ENCODE measurements at places on chromosomes 3 and 15.

- DNase-seq: no peak
Observed at GRCh38 chr15:63040509-63040908, 2.0 kb upstream of the TPM1 start.

DNA sequence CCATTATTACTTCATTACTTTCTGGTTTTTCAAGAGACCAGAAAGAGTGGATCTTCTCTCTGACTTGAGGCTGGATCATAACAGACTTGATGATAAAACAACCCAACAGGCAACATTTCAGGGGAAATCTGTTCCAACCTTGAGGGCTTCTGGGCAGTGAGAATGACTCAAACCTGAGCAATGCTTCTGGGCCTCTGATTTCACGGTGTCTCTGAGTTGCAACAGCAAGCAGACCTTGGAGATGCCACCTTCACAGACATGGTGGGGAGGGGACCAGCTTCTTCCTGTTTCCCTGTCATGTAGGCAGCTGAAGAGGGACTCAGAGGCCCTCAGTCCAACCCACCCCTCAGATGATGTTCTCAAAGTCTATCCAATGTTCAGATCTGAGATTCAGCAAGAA, 104.0 kb downstream of the ABHD5 start:
- DNase-seq: peak; percentile 49

GRCh38 chr3:159170436-159171003, 368.7 kb downstream of the MFSD1 start:
- DNase-seq: peak; percentile 44

DNA sequence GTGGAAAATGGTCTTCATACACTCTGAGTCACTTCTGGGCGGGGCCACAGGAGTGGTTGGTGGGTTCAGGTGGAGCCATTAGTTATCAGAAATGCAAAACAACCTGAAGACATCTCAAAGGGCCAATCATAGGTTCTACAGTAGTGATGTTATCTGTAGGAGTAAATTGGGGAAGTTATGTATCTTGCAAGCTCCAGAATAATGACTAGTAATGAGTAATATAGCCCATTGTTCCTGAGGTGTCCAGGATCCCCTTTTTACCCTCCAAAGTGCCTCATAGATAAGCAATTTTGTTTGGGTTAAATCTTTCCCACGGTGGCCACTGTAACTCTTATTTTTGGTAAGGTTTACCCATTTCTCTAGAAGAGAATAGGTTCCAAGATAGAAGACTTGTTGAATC, 91.7 kb downstream of the PIK3R4 start:
- DNase-seq: no peak

DNA sequence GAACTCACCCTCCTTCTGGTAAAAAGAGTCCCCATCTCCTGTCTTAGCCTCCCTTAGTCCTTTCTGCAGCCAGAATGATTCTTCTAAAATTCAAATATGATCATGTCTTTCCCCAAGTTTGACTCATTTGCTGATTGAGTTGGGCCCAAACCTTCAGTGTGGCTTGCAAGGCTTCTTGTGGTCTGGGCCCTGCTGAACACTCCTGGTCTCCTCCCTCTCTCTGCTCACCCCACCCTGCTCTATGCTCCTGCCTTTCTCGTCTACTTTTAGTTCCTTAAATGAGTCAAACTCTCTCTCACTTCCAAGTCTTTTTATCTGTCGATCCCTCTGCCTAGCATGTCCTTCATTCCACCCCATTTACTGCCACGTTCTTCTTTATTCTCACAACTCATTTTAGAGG, 72.6 kb downstream of the CCR1 start:
- DNase-seq: no peak

DNA sequence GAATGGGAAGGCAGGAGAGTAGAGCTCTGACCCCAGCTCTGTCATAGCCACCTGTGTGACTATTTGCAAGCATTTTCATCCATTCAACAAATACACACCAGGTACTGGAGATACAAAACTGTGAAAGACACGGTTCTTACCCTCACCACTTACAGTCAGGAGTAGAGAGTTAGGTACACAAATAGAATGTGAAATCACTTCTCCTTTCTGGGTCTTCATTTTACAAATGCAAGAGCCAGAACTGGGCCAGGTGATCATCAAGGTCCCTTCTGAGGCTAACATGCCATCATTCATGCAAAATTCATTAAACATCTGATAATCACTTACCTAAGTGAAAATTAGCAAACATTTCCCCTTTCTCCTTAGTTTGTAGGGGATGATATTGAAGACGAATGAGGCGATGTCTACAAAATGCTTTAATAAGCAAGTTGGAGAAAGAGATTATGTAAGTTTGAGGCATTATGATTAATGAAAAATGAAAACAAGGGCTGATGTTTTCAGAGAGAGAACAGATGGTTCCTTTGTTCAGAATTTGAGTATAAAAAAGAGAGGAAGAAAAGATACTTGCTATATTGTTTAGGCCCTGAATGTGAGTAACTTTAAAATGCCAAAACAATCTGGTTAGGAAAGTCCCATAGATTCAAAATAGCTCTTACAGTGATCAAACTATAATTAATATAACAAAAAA, 88.6 kb downstream of the LPP start:
- no peak for DNase-seq

DNA sequence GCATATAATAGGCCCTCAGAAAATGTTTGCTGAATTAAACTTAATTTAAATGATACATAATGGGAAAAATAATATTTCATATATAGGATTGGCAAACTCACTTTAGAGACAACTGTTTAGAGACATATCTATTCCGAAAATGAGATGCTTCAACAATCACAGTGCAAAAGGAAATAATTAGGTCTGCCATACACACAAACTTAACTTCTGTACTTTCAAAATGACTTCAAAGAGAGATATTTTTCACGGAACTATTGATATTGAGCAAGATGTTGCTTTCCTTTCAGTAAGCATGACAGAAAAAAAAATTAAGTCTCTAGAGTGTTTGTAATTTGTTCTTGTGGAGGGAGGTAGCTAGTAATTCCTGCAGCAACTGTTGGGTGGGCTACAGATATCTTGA, 769.5 kb downstream of the TUSC7 start:
- DNase-seq: no peak

DNA sequence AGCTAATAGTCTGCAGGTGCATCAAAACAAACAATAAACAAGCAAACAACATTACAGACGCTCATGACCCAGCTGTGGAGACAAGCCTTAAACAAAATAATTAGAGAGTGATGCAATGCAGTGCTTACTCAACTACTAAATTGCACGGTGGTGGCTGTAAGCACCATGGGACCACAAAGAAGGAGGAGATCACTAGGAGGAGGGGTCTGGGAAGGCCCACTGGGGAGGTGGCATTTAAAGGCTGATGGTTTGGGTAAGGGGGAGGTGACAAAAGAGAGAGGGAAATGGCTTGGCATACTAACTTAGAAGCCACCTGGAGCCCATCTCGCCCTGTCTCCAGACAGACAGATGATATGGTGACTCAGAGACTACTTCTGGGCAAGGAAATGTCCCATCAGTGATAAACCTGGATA, 516.7 kb downstream of the FOXP1 start:
- no peak for DNase-seq

DNA sequence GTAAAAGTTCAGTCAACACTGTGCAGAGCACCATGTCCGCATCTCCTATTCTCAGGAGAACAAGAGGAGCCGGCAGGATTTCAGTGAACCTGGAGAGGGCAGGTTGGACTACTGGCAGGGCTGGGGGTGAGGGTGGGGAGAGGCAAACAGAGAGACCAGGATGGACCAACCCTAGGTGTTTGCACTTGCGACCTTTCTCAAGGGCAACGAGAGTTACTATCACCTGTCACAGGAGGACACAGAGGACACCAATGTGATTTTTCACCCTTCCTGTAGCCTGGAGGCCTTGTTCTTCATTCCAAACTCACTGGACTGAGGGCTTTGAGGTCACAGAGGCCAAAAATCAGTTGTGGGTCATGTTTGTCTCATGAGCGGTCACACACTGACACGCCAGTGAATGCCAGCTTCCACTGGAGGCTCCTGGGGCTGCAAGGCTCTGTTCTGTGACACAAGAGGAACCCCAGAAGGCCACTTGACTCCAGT, 89.5 kb downstream of the CPN2 start:
- no peak for DNase-seq

GRCh38 chr3:185332026-185332735, 30.8 kb upstream of the MAP3K13 start:
- DNase-seq: peak; percentile 56

- DNase-seq: no peak
Observed at GRCh38 chr3:139281522-139282196, 62.2 kb upstream of the MRPS22 start.

- peak; percentile 12 for DNase-seq
Observed at GRCh38 chr3:116256843-116257485, 188.3 kb downstream of the LSAMP start.

DNA sequence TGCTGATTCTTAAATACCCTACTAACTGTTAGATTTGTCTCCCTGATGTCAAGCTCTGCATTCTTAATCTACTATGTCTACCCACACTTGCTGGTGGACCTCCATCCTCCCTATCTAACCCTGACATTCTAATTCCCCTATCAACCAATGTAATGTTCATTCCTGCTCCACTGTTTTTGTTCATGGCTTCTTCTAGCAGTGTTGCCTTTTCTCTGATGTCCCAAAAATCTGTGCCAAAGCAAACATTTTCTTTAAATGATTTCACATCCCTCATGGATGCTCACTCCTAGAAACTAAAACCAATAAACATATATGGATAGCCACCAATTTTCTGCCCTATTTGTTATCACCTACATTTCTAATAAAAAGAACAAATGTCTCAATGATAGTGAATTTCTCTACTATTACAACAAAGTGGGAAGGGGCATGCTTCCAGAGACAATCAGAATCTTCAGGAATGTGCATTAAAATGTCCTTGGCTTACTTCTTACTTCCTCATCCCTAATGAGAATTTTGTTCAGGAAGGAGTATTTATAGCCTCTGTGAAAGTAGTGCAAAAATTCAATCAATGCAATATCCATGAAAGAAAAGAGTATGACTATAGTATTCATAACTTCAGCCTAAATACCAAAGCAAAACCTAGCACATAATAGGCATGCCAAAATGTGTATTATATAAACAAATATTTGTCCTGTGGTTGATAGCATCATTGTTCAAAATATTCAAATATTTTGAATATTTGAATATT, 273.3 kb downstream of the ZNF385D start:
- peak; percentile 56 for DNase-seq

DNA sequence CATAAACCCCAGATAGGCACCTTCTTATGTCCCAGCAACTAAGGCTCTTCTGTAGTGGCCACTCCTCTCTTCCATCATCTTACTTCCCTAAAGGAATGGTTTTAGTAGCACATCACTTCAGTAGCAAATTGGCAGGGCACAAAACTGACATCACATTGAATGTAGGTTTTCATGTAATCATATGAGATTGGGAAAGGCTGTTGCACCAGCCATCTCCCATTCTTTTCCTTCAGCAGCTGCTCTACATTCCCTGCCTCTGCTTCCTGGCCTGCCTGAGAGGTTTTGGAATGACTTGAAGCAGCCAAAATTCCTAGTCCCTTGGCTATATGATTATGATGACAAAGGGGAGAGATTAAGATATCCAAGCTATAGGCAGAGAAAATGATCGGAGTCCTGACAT, 36.5 kb downstream of the NSUN3 start:
- DNase-seq: no peak

GRCh38 chr15:75952525-75952924, 48.8 kb downstream of the FBXO22 start:
- DNase-seq: no peak

DNA sequence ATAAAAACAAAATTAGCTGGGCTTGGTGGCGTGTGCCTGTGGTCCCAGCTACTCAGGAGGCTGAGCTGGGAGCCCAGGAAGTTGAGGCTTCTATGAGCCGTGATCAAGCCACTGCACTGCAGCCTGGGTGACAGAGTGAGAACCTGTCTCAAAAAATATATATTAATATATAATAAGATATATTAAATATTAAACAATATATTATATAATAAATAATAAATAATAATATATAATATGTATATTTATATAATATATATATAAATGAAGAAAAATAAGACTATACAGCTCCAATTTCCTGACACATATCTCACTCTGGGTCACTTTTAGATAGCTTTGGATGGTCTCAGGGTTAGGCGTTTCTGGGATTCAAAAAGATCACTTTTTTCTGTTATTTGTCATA, 74.2 kb upstream of the DPPA4 start:
- no peak for DNase-seq

- no peak for DNase-seq
Observed at GRCh38 chr3:152051501-152052404, 178.3 kb downstream of the SUCNR1 start.

- DNase-seq: no peak
Observed at GRCh38 chr3:172138792-172139507, 99.6 kb downstream of the FNDC3B start.

DNA sequence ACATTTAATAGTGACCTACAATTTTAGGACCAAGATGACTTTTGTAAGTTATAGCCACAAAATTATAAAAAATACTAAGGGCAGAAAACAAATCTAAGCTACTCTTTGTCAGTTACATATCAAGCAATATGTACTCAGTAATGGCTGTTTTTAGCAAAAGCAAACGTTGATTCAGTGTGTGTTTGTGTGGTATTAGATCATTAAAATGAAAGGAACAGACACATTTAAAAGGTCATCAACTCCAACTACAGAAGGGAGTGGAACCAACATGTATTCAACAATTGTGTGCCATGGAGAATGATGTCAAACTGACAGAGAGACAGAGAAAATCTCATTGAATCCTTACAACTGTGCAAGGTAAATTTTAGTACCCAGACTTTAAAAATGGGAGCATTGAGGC, 268.8 kb upstream of the STT3B start:
- no peak for DNase-seq

- DNase-seq: no peak
Observed at GRCh38 chr3:177687291-177687690, 490.0 kb upstream of the TBL1XR1 start.

DNA sequence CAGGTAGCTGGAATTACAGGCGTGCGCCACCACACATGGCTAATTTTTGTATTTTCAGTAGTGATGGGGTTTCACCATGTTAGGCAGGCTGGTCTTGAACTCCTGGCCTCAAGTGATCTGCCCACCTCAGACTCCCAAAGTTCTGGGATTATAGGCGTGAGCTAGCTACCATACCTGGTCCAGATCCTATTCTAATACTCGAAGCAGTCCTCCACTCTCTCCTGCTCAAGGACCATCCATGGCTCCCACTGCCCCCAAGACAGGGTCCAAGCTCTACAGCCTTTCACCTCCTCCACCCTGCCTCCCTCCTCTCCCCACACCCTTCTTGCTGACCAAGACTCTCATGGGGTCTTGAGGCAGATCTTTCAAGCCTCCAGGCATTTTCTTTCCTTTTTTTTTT, 12.6 kb upstream of the GRIP2 start:
- no peak for DNase-seq

DNA sequence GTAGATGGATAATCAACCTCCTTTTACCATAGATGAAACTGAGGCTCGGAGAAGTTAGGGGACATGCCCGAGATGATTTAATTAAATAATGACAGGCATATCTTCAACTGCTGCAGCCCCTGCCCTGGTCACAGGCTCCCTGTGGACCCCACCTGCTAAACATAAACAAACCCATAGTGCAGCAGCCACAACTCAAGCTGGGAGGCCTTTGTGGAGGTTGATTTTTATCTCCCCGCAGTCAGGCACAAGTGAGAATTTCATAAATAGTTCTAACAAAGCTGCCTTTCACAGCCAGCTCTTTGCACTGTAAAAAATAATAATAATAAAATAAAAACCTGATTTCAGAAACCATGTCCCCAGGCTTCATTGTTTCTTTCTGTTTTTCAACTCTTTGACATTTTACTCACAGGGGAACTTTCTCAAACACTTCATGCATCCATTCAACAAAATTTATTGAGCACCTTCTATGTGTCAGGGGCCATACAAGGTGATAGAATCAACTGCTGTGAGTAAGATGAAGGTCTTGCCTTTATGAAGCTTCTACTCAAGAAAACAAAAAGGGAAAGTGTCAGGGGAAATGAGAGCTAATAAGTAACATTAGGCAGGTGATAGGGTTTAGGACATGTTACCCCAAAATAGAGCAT, 393.6 kb upstream of the PROK2 start:
- no peak for DNase-seq
